ENCODE measurements at places on chromosomes 4 and X.

DNA sequence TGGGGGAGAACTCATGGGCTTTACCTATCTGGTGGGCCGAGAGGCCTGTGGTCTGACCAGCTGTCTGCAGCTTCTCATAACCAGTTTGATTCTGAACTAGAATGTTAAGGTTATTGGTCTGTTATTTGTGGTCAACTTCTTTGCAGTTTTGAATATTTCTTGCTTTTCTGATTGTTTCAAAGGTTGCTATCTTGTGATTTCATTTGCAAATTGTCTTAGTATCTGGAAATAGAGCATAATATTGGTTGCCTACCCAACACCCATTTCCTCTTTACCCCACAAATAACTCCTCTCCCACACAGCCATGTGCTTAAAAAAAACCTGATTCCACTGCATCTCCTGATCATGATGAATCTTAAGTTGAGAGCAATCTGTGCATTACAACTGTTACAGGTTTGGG is 39.1 kb upstream of the BMP2K start:
- DNase-seq = no peak

DNA sequence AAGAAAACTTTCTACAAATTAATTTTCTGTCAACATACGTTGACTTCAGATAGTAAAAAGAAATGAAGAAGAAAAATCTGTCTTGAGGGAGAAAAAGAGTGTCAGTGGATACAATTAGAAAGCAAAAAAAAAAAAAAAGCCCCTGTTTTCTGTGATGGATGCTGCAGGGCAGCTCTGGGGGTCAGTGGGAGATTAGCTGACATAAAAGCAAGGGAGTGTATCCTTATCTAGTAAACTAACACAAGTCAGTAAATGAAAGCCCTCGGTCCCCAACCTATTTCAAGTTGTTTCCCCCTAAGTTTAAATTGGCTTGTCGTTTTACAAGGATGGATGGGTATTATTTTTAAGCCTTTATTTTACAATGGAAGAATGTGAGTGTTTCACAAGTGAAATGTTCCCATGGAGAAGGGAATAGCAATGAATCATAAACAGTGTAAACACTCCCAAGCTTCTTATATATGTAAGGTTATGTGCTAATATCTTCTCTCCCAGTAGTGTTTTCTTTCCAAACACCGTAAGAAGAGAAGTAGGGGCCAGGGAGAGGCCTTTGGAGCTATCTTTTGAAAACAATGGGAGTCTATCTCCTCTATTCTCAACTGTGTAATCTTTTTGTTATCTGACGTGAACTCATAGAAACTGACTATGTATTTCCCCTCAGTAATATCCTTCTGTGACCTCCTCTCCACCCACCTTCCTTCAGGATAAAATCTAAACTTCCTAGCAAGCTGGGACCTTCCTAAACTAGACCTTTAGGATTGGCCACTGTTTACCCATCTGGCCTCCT is 347.7 kb downstream of the FBXO8 start:
- no peak for DNase-seq

- no peak for DNase-seq
Observed at GRCh38 chrX:8726031-8726652, 5.8 kb downstream of the ANOS1 start.

- no peak for DNase-seq
Observed at GRCh38 chr4:28469886-28470285, 1609.2 kb downstream of the STIM2 start.

DNA sequence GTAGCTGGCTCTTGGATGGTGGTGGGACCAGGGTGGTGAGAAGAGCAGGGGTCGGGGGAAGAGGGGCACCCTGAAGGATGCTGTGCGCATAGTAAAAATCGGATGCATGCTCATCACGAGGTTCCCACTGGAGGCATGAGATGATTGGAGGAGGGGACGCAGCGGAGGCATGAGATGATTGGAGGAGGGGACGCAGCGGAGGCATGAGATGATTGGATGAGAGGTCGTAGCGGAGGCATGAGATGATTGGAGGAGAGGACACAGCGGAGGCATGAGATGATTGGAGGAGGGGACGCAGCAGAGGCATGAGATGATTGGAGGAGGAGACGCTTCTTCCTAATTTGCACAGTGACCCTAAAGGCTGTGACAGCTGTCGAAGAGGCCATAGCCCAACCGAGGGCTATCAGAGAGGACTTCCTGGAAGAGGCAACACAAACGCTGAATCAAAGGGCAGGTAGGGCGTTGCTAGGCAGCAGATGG is 106.7 kb downstream of the ADRA2C start:
- DNase-seq = no peak

All from activated gamma-delta T cell (primary cell).